ENCODE measurements at places on chromosomes 2 and 18. TPM values are rescaled to one million over a fixed set of nuclear protein-coding genes. Genes with fewer than 3 reads are reported as not detected.

DNA sequence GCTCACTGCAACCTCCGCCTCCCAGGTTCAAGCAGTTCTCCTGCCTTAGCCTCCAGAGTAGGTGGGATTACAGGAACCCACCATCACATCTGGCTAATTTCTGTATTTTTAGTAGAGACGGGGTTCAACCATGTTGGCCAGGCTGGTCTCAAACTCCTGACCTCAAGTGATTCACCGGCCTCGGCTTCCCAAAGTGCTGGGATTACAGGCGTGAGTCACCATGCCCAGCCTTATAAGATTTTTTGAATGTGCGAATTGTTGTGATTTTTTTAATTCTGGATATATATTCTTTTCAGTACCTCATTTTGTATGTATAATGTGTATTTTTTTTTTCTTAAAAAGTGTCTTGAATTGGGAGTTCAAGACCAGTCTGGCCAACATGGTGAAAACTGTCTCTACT, 42.0 kb upstream of the CCDC150 start:
- no peak for DNase-seq

DNA sequence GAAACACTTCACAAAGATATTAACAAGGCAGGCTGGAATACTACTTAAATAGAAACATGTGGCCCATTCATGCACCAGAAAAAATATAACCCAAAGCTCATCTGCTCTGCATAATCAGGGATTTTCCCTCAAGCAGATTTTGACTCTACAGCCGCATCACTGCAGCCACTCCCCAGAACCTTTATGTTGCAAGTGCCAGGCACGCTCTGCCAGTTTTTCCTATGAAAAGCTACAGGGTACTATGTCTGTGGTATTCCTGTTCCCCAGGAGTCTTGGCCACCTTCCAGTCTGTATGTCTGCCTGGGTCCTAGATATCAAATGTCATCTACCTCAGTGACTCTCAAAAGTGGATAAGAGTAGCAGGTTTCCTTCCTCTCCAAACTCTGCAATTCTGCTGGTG, 3.8 kb downstream of the COA5 start:
- no peak for DNase-seq

DNA sequence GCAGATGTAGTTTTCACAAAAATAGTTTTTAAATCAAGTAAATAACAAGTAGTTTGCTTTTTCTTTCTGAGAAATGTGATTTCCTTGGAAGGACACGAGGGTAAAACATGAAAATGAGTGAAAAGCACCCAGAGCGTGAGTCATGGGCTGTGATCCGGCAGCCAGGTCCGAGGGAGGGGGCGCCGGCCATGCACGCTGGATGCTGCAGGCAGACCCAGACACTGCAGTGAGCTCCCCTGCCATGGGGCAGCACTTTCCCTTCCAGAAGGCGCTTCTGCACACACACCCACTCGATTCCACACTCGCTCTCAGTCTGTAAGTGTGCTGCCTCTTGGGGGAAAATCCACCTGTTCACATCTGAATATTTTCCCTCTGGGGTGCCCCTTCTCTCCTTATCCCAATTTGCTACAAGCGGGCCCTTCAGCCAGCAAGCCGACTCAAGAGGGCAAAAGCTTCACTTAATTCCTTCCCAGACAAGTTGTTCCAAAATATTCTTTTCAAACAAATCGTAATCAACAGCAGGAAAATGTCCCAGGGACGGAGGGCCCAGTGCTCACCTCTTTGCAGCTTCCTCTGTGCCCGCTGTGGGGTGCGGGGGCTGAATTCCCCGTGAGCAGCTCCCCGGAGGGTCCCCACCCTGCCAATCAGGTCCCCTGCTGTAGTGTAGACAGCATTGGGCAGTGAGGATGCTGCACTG, 87.0 kb upstream of the ID2 start:
- DNase-seq: peak; percentile 45

DNA sequence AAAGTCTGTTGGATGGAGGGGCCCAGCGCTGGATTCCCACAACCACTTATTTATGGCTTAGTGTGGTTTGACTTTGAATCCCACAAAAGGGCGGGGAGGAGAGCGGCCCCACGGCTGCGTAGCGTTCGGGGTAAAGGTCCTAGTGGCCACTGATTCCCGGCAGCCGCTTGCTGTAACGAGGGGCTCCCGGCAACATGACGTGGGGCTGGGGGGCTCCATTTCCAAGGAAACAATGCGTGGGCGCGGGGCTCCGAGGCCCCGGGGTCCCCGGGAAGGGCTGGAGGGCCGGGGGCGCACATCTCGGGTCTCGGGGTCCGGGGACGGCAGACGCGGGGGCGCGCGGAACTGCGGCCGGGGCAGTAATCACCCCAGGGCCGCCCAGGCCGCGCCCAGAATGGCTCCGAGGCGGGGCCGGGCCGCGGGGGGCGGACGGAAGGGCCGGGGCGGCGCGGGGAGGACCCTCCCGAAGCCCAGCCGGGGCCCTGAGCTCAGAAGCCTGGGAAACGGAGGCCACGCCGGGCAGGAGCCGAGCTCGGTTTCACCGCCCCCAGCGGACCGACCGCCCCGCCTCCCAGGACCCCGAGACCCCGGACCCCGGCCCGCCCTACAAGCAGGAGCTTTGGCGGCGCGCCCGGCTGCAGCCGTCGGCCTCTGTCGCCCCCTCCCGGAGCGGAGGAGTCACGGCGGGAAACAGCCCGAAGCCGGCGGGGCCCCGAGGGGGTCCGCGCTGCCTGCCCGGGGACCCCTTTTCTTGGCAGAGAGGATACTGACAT, 11.9 kb upstream of the MLPH start:
- DNase-seq: peak; percentile 93

DNA sequence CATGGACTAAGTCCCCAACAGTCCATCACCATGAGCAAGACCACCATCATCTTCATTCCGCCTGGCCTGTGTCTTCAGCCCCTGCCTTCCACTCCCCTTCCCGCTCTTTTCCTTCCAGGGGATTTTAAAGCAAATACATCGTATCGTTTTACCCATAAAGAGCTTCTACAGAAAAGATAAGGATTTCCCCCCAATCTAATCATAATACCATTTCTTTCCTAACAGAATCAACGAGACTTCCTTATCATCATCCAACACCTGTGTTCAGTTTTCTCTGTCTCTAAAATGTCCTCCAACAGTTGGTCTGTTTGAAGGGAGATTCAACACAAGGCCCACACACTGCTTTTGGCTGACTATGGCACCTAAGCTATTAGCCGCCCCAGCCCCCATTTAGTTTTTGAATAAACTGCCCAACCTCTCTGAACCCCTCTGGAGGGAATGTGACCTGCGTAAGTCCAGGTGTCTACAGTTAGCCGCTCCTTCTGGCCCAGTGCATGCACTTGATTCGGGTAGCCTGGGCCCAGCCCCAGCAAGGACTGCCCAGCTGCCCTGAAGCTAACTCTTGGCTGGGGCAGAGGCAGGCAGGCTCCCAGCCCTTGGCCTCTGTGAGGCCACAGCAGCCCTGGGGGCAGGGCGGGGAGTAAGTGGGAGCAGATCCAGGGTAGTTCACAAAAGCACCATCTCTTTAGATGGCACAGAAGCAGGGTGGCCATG, 25.3 kb upstream of the SEMA4C start:
- peak; percentile 58 for DNase-seq

HAAO gene
- total RNA-seq: 26.1 TPM

LCT gene
- not detected for total RNA-seq

- DNase-seq: peak; percentile 58
Observed at GRCh38 chr2:144430722-144431391, 89.1 kb downstream of the ZEB2 start.

KLHL14 gene
- total RNA-seq: 0.23 TPM

DNA sequence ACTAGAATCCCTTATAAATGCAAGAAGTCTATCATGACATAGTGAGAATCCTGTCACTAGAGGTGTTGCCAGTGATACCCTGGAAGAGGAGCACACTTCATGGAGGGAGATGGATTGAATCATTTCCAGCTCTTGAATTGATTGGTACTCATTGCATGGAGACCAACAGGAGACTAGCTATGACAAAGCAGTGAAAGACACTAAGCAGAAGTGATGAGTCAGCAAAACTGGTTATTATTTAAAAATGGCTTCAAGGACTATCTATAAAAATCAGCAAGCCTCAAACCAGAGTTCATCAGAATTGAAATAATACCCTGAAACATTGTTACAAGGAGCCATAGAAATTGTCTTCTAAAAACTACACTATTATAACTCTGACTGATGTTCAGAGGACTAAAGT, 200.3 kb downstream of the PDE11A start:
- no peak for DNase-seq

DNA sequence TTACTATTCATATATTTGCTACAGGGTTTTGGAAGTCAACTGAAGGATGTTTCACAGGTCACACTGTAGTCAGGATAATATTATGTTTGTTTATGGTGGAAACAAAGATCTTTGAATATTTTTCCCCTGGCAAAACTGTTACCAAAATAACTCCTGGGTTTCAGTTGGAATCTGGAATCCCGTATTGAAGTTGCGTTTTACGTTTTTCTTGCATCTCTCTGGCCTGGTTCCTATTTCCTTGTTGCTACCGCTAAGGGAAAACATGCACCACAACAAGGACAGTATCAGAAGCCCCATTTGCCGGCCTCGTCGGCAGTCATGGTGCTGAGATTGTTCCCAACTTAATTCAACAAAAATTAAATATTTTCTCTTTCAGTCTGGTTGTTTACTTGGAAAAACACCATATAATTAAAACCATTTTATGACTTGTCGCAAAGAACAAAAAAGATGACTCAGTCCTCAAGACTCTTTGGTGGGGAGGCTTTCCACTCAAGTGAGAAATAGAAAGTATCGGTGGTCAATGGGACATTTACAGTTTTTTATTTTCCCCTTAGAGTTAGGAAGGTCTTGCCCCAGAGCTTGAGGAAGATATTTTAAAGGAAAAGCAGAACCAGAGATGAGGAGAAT, 42.3 kb downstream of the EN1 start:
- DNase-seq: no peak

DNA sequence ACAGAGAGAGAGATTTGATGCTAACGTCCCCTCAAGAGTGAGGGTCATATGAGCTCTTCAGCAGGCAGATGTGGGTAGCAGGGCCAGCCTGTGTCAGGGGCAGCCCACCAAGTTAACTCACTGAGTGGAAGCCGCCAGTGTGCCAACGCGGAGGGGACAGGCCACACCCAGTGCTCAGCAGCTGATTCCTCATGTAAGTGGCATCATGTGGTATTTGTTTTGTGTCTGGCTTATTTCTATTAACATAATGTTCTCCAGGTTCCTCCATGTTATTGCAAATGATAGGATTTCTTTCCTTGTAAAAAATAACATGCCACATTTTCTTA, 4.0 kb downstream of the IMP4 start:
- no peak for DNase-seq

CEBPZOS gene
- 22.6 TPM for total RNA-seq
